Dermis blood vessel endothelial cell (primary cell): ENCODE measurements at places on chromosomes 6 and 20.

- no peak for DNase-seq
Observed at GRCh38 chr6:16249971-16250370, 11.6 kb downstream of the GMPR start.

DNA sequence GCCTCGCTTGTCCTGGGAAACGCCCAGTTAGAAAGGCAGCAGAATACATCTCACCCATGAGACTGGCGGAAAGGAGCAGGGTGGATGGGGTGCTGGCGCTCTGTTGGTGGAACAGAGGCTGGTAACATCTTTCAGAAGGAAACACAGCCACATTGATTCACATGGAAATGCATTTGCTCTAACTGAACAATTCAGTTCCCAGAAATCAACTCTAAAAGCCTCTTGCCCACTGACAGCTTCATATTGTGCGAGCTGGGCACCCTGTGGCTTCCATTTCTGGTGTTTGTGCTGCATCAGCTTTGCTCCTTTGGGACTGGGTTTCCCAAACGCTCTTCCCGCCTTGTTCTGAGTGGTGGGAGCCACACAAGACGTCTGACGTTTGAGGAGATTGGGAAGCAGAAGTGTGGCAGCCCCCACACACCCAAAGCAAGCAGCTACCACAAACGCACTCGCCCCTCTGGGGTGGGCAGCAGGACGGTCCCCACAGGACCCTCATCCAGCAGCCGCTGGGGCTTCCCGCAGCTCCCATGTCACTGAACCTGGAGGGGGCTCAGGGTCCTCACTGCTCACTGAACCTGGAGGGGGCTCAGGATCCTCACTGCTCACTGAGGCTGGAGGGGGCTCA, 229.5 kb downstream of the ERMARD start:
- DNase-seq = no peak

DNA sequence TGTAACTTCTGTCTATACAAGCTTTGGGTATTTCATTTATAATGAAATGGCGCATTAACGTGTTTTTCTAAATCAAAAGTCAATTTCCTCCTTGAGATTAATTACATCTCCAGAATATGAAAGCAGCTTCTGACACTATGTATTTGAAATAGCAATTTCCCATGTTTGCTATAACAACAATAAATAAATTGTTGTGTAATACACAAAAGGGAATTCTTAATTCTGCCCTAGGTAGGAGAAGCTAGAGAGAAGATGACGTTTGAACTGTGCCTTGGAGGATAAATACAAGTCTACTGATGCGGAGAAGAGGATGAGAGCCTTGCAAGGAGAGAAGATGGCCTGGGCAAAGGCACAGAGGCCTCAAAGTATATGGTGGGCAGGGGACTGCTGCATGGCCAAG, 7.6 kb upstream of the HLA-DOA start:
- no peak for DNase-seq

GRCh38 chr6:167441715-167442206, 116.9 kb downstream of the TTLL2 start:
- no peak for DNase-seq

GRCh38 chr6:105569706-105570105, 166.8 kb upstream of the PREP start:
- no peak for DNase-seq

DNA sequence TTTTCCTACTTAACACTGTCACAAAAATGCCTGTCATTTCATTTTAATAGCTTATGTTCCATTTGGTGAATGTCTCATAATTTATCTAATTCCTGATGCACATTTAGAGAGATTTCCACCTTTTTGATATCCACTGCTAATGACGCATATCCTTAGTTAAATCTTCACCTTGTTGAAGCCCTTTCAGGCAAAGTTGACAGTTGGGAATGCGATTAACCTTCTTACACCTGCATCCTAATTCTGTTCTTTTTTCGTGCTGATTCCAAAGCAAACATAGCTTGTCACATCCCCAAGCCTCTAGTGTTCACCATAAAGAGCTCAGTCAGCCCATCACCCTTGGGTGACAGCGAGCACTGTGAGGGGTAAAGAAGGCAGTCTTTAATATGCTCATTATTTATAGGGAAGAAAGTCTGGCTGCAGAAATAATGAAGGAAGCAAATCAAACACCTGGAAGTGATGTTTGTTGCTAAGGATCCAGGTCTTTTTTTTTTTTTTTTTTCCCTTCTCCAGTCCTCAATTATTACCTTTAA, 205.6 kb downstream of the DTNBP1 start:
- no peak for DNase-seq

- no peak for DNase-seq
Observed at GRCh38 chr6:126376682-126377081, 36.8 kb downstream of the CENPW start.

DNA sequence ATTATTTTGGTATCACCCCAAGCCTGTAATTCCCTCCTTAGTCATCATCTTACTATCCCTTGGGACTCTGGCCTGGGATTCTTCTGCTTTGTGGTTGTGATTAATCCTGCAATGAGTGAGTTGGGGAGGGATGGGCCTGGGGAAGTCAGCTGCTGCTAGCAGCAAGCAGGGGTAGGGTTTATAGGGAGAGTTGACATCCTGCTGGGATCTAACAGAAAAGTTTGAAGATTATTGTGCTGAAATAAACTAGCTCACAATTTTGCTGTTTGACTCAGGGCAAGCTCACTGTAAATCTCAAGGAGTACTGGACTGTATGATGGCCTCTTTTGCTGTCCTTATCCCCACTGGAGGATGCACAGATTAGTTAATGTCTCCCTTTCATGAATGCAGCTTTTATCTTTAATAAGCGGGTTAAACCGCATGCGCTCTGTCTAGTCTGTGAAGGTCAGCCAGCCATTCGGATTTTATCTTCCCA, 83.4 kb downstream of the JARID2 start:
- DNase-seq = no peak

GRCh38 chr6:169638915-169639314, 62.9 kb downstream of the WDR27 start:
- DNase-seq = no peak

- no peak for DNase-seq
Observed at GRCh38 chr6:84411060-84411629, 183.7 kb upstream of the CEP162 start.
